ENCODE measurements at places on chromosomes 13 and 19. TPM values are rescaled to one million over a fixed set of nuclear protein-coding genes. Genes with fewer than 3 reads are reported as not detected.

DNA sequence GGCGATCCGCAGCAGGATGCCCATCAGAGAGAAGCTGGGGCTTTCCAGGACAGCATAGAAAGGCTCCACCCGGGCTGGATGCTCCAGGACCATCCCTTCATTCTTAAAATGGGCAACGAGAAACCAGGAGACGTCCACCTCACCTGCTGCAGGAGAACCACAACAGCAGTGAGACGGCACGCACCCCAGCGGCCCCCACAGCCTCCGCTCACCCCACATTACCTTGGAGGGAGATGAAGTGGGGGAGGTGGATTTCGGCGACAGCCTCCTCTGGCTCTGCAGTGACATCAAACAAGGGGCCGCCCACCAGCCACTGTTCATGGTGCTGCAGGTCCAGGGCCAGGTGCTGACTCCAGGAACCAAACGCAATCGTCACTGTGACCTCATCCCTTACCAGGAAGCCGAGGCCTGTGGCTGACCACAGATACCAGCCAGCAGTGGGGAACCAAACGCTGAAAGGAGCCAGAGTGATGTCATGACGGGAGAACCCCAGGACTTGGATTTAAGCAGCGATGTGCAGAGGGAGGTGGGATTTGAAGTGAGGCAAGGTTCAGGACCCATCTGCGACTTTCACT lies 25.1 kb downstream of the CARD8 start:
- H3K36me3 ChIP-seq: peaks cover 63% of the 10 kb centered on the region
- peak overlapping the region; percentile 45 for H3K27ac ChIP-seq
- H3K4me3 ChIP-seq: no peak overlapping the region

- DNase-seq: no peak
- H3K27ac ChIP-seq: no peak overlapping the region
- no peaks in the 10 kb centered on the region for H3K36me3 ChIP-seq
Observed at GRCh38 chr13:20141238-20142022, 19.4 kb downstream of the GJA3 start.

DNA sequence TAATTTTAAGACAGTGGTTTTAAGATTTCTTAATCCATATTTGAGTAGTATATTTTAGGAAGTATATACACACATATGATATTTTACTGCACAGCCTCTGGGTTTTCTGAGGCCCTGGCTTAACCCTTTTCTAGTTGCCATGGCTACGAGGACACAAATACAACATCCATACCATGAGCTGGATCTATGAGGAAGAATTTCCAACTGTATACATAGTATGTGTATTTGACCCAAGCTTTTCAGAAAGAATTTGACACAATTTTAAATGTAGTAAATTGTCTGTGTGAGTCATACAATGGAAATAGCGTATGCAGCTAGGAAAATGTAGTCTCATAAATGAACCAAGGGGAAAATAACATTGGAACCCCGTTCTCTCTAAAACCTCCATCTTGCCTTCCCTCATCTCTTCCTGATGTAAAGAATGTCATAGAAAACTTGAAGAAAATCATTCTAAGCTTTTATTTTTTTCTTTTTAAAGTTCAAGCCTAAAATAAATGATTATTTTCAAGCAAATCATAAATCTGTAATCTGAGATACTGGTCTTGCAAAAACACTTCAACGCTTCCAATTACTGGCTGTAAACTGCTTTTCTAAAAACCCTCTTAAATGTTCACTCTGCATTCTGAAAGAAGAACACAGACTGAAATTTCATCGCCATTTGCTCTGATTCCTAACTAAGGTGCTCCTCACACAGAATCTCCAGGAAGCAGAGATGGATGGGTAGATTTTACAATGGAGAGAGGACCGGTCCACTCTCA lies 172.4 kb downstream of the LACC1 start:
- peaks cover 23% of the 10 kb centered on the region for H3K27me3 ChIP-seq
- peaks cover 8% of the 10 kb centered on the region for H3K4me1 ChIP-seq
- no peak for DNase-seq
- H3K4me3 ChIP-seq: no peak overlapping the region
- no peak overlapping the region for H3K27ac ChIP-seq
- H3K36me3 ChIP-seq: no peaks in the 10 kb centered on the region

GRCh38 chr13:97160421-97160820 lies 61.7 kb upstream of the MBNL2 start:
- no peak overlapping the region for H3K4me3 ChIP-seq
- no peak for DNase-seq
- H3K27me3 ChIP-seq: peaks cover 3% of the 10 kb centered on the region
- H3K4me1 ChIP-seq: peaks cover 3% of the 10 kb centered on the region
- no peaks in the 10 kb centered on the region for H3K36me3 ChIP-seq

GRCh38 chr19:53824134-53824611 lies at the start of gene NLRP12:
Gene NLRP12, minus strand, starts transcription at chr19:53824314. Its CDS starts 140 bp downstream, at chr19:53824174.
- peaks cover 24% of the 10 kb centered on the region for H3K27me3 ChIP-seq
- H3K27ac ChIP-seq: no peak within 1 kb of the TSS
- no peaks in the 10 kb centered on the region for H3K4me1 ChIP-seq
- no peak within 1 kb of the TSS for H3K4me3 ChIP-seq
- H3K36me3 ChIP-seq: no peaks in the 10 kb centered on the region

DNA sequence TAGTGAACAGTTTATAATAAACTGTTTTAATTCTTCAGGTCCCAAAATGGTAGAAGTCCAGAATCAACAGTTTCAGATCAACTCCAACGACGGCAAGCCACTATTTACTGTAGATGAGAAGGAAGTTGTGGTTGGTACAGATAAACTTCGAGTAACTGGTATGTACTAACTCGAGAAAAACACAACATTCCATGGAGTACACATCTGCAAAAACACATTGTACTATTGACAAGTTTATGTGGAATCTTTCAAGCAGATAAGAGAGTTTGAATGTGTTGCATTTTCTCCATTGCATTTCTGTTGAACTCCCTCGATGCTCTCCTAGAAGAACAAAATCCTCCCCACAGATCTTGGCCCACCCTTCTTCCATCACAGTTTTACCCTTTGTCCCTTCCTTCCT lies 98.5 kb downstream of the SGCG start:
- H3K27me3 ChIP-seq: peaks cover 8% of the 10 kb centered on the region
- no peaks in the 10 kb centered on the region for H3K36me3 ChIP-seq
- H3K4me3 ChIP-seq: no peak overlapping the region
- H3K27ac ChIP-seq: no peak overlapping the region
- H3K4me1 ChIP-seq: no peaks in the 10 kb centered on the region
- no peak for DNase-seq

GRCh38 chr13:66965181-66965580 lies 265.0 kb downstream of the PCDH9 start:
- H3K27me3 ChIP-seq: no peaks in the 10 kb centered on the region
- no peak overlapping the region for H3K4me3 ChIP-seq
- H3K27ac ChIP-seq: no peak overlapping the region
- no peaks in the 10 kb centered on the region for H3K36me3 ChIP-seq

- no peaks in the 10 kb centered on the region for H3K27me3 ChIP-seq
- no peak overlapping the region for H3K4me3 ChIP-seq
- H3K27ac ChIP-seq: no peak overlapping the region
- no peak for DNase-seq
Observed at GRCh38 chr19:33447336-33448158, 74.0 kb downstream of the CEBPG start.

GRCh38 chr19:21256722-21257121 lies 72.5 kb downstream of the ZNF708 start:
- no peak overlapping the region for H3K4me3 ChIP-seq
- no peaks in the 10 kb centered on the region for H3K27me3 ChIP-seq
- H3K27ac ChIP-seq: no peak overlapping the region

- H3K4me3 ChIP-seq: peak overlapping the region; percentile 21
- DNase-seq: peak; percentile 62
Observed at GRCh38 chr13:77729502-77730221, 32.2 kb downstream of the SLAIN1 start.

DNA sequence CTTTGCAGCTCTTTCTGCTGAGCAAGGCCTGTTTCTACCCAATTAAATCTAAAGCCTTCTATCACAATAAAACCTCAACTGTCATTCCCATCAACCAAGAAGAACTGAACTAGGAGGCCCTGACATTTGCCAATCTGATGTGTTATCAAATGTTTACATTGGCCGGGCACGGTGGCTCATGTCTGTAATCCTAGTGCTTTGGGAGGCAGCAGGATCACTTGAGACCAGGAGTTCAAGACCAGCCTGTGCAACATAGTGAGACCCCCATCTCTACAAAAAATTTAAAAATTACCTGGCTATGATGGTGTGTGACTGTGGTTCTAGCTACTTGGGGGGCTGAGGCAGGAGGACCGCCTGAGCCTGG lies 2.8 kb upstream of the FBXO17 start:
- no peak overlapping the region for H3K4me3 ChIP-seq
- peaks cover 27% of the 10 kb centered on the region for H3K4me1 ChIP-seq
- no peak for DNase-seq
- peaks cover 4% of the 10 kb centered on the region for H3K36me3 ChIP-seq
- H3K27ac ChIP-seq: peak overlapping the region; percentile 21

DNA sequence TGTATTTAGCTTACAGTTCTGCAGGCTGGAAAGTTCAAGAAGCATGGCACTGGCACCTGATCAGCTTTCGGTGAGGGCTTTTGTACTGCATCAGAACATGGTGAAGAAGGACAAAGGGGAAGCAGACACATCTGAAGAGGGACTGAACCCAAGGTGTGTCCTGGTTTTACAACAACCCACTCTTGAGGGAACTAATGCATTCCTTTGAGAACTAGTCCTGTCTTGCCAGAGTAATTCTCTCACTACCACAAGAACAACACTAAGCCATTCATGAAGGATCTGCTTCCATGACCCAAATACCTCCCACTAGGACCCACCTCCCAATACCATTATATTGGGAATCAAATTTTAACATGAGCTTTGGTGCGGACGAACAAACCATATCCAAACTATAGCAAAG lies 93.6 kb downstream of the RFC3 start:
- H3K4me1 ChIP-seq: no peaks in the 10 kb centered on the region
- DNase-seq: no peak
- H3K27ac ChIP-seq: no peak overlapping the region
- no peaks in the 10 kb centered on the region for H3K27me3 ChIP-seq
- H3K4me3 ChIP-seq: no peak overlapping the region
- H3K36me3 ChIP-seq: no peaks in the 10 kb centered on the region

DNA sequence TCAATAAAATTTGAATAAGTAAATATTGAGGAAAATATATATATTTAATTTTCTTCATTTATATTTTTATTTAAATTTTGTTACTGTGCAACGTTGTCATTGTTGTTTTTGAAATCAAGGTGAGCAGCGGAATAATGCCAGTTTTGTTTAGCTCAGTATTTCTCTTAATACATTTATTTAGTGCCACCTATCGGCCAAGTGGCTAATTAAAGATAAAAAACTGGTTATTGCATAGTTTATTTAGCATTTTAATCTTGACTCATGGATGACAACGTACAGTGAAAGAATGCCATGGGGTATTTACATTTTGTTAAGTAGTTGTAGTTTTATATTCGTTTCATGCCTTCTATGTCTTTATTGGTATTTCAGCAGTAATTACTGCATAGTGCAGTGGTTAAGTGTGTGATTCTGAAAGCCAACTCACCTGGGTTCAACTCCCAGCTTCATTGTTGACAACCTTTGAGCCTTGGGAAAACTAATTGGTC lies 265.9 kb downstream of the MYO16 start:
- H3K36me3 ChIP-seq: no peaks in the 10 kb centered on the region
- no peak overlapping the region for H3K27ac ChIP-seq
- H3K4me3 ChIP-seq: no peak overlapping the region
- H3K4me1 ChIP-seq: peaks cover 11% of the 10 kb centered on the region

DNA sequence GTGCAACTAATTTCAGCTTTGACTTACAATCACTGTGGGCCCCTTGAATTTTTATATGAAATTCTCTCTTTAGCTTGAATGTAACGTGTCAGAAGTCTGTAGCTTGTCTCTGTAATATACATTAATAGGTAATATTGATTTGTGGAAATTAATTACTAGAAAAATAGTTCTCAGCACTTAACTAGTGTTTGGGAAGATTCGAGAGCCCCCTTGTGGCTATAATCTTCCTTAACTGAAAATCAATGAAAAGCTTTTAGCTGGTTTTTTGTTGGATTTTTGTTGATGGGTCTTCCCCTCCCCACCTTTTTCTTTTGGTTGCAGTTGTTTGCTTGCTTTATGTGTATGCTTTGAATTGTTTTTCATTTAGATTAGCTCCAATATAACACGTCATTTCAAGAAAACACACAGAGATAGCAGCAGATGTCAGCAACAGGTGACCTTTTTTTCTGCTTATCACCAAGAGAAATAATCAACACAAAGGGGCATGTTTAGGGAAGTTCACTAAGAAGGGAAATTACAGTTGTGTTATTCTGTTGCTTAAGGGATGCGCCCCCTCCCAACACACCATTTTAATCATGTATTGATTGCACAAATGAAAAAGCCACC lies 176.8 kb downstream of the OXGR1 start:
- no peak overlapping the region for H3K4me3 ChIP-seq
- H3K4me1 ChIP-seq: no peaks in the 10 kb centered on the region
- no peak overlapping the region for H3K27ac ChIP-seq
- H3K27me3 ChIP-seq: no peaks in the 10 kb centered on the region

DNA sequence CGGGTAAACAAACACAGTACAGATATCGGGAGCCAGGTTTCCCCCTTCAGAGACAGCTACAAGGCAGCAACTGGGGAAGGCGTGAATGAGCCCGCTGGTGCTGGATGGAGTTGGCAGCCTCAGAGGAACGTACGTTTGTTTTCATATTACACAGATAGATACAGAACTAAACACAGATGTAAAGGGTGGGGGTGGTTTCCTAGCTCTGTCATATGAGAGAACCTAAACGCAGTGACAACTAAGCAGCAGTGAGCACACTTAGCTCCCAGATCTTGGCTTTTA lies 32.8 kb downstream of the MLLT1 start:
- H3K4me3 ChIP-seq: no peak overlapping the region
- H3K4me1 ChIP-seq: peaks cover 59% of the 10 kb centered on the region
- H3K36me3 ChIP-seq: peaks cover 22% of the 10 kb centered on the region
- H3K27ac ChIP-seq: no peak overlapping the region

GRCh38 chr13:75506018-75506417 lies 24.0 kb upstream of the TBC1D4 start:
- H3K4me1 ChIP-seq: no peaks in the 10 kb centered on the region
- no peaks in the 10 kb centered on the region for H3K36me3 ChIP-seq
- no peak for DNase-seq

DNA sequence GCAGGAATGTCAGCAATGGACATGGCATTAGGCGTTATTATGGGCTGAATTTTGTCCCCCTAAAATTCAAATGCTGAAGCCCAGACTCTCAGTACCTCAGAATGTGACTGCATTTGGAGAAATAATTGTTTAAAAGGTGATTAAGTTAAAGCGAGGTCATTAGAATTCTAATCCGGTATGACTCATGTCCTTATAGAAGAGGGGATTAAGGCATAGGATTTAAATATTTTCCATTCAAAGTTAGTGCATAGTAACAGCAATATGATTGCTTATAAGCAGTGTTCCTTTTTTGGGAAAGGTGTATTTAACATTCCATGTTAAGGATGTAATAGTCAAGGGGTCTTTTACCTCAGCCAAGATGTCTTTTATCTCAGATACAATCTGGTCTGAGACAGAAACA lies 95.5 kb downstream of the NHLRC3 start:
- H3K36me3 ChIP-seq: no peaks in the 10 kb centered on the region
- H3K27me3 ChIP-seq: peaks cover 24% of the 10 kb centered on the region
- no peak for DNase-seq
- H3K4me3 ChIP-seq: no peak overlapping the region

Gene ZNF865
- total RNA-seq: 12.1 TPM

Gene C13orf42
- total RNA-seq: not detected

Gene COG6
- 27.7 TPM for total RNA-seq

Gene UPF3A
- total RNA-seq: 41.1 TPM

Gene TDRD12
- 0.23 TPM for total RNA-seq

Gene FARP1
- total RNA-seq: 0.25 TPM

Gene FPR2
- total RNA-seq: not detected

All from activated CD4-positive, alpha-beta T cell treated with anti-CD3 and anti-CD28 coated beads for 36 hours (primary cell).